ENCODE measurements at places on chromosomes 5 and 9.

DNA sequence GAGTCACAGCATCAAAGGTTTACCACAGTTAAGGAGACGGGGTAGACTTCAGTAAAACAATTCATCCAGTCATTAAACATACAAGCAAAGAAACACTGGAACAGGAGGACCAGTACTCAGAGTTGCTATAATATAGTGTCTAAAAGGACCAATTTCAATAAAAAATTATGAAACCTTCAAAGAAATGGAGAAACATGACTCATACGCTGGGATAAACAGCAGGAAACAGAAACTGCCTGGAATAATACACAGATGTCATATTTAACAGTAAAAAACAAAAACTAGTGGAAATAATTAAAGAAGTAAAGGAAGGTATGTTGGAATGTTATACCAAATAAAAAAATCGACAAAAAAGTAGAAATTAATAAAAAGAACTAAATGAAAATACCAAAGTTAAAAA is 1075.9 kb downstream of the NR2F1-AS1 start:
- DNase-seq, result no peak

DNA sequence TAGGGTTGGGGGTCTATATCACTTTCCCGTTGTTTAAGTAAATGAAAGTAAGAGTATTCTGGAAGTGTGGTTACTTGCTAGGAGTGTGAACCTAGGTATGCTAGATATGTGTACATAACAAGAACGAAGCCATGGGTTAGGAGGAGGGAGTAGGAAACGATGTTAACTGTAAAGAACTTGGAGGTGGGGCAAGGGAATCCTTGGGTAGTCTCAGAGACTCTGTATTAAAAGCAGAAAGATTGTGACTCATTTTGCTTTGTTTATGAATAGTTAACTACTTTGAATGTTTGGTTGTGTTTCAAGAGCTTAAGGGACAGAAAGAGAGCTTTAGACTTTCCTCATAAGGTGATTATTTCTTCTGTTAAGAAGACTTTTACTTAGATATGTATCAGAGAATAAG is 59.9 kb downstream of the TMEM252 start:
- no peak for DNase-seq

GRCh38 chr5:160441311-160441781 is 19.7 kb downstream of the PTTG1 start:
- no peak for DNase-seq

GRCh38 chr5:16930496-16930895 is 5.6 kb downstream of the MYO10 start:
- no peak for DNase-seq

DNA sequence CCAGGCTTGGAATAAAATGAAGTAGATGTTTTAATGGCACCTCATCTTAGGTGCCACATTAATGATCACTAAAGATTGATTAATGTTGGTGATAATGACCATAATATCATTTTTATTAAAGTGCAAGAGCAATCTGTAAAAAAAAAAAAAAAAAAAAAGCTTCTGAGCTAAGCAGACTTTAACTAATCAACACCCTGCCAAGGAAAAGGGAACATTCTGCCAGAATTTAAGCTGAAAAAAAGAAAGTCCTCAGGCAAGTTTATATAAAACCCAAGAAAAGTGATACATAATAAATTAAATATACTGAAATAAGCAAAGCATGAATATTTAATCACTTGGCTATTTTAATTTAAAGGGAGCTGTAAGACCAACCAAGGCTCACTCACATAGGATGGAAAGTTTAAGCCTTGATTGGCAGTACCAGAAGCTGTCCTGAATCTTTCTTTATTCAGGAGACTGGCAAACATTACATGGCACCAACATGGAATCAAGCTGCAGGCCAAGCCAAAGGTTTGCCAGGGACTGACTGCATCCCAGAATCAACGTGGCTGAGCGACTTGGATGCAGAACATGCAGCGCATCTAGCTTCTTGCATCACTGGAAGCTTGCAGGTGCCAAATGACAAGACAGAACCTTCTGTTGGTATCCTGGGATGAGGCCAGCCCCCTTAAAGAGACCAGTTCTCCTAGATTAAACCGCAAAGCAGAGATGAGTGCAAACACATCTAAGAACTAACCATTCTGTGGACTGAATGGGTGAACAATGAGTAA is 413.6 kb downstream of the ENC1 start:
- DNase-seq, result no peak

All from stimulated activated CD8-positive, alpha-beta memory T cell treated with anti-CD3 and anti-CD28 coated beads, Interleukin-7, amount 100 ng/mL, for 1 hour (primary cell).